ENCODE measurements at places on chromosomes 12 and 14.

DNA sequence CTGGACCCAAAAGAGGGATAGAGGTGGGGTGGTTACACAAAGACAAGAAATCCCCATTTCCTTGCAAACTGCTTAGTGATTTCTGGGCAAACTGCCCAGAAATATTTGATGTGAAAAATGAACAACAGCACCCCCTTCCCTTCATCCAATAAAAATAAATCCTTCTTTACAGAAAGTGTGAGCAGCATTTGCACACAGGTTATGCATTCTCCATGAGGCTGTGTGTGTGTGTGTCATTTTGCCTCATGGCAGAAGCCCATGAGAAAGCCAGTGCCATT, 17.2 kb upstream of the NRXN3 start:
- DNase-seq: no peak

DNA sequence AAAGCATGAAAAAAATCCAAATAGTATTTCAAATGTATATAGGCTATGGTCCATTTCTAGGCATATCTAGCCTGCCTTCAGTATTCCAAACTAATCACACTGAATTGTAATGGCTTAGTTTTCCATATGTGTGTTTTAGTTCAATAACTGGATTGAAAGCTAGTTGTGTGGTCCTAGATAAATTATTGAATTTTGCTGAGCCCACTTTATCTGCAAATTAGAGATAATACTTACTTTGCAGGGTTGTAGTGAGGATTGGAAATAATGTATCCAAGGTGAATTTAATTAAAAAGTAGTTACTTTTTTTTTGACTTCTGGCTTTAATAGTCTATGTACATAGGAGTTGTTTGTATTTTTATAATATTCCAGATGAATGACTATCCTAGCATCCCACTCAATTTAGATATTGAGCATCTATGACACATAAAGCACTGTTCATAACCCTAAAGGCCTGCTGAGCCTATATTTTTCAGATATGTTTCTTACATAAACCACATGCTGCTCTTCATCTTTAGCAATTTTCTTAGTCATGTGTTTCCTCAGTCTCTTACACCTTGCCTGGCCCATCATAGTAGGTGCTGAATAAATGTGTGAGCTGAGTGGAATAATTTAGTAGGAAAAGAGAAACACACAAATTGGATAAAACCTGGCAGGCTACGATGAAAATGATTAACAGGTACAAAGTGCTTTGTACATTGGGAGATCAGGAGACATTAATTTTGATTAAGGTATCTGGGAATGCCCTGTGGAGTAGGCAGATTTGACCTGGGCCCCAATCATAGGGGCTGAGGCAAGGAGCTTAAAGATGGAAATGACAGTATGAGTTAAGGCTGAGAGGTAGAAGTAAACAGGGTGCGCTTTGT, 1.1 kb upstream of the ATP23 start:
- no peak for DNase-seq

GRCh38 chr12:119949594-119949993, 39.4 kb upstream of the BICDL1 start:
- no peak for DNase-seq

- DNase-seq: no peak
Measured at GRCh38 chr12:49111206-49111605, 559 bp upstream of the LMBR1L start.

DNA sequence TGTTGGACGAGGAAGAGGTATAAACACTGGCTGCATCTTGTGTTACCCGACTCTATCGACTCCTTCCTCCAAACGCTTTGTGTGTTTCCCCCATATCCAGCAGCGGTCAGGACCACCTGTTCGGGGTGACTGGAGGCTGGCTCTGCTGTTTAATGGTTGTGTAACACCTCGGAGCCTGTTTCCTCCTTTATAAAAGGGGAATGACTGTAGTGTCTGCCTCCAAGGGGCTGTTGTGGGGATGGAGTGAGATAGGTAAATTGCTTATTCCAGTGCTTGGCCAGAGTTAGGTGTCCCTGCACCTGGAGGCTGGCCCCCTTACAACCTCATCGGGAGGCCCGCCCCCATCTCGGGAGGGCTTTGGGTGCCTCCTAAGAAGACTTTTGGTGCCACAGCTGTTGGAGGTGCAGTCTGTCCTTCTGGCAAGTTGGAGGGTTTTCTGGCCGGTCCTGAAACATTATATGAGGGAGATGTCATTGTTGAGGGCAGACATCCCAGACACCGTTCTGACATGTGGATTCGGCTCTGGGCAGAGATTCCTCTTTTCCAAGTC, 1.1 kb downstream of the MLXIP start:
- peak; percentile 43 for DNase-seq

DNA sequence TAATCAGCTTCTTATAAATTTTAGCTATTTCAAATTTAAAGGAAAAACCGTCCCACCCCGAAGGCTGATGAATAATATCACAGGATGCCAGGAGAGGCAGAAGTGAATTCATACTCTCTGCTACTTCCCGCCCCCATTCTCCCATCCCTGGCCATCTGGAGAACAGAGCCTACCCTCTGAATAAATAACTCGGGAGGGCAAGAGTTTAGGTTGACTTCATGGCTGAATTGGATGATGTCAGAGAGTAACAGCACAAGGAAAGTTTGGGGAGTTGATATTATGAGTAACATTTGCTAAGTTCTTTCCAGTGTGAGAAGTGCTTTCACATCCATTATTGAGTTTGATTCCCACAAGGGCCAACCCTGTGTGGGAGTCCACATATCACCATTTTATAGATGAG, 241.6 kb downstream of the EGLN3 start:
- no peak for DNase-seq

- DNase-seq: no peak
Measured at GRCh38 chr12:82174936-82175335, 183.3 kb downstream of the CCDC59 start.

DNA sequence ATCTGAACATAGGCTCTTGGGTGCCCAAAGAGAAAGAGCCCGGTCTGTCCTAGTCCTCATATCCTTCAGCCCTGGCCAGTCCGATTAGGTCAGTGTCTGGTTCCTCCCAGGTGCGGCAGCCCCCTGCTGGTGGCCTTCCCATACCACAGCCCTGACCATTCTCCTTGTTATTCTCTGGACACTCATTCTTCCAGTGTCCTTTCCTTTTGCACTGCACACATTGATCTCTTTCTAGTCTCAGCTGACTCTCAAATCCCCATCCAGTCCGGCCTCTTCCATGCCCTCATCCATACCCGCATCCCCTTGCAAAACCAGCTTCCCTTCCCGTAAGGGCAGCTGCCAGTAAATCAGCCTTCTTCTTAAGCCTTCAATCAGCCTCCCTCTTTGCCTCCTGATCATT, 1316.3 kb downstream of the TMEM121 start:
- no peak for DNase-seq

GRCh38 chr14:61290701-61291100, 9.6 kb upstream of the TMEM30B start:
- no peak for DNase-seq

- no peak for DNase-seq
Measured at GRCh38 chr14:92492258-92492657, 21.3 kb upstream of the RIN3 start.

- no peak for DNase-seq
Measured at GRCh38 chr14:91509878-91510170, 286 bp downstream of the PPP4R3A start.

DNA sequence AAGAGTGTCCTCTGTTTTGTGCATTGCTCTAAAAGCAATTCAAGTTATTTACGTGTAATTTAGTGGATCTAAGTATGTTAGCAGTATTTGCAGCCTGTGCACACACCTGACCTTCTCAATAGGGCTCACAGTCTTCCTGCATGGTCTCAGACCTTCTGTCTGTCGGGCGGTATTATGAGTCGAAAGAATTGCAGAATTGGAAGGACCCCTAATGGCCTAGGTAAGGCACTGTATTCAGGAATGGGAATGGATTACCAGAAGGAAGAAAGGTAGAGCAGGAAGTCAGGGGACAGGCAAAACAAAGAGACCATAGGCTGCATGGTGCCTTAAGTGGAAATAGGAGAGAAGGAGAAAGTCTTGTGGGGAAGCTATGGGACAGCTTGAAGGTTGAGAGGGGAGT, 341.6 kb downstream of the VRK1 start:
- DNase-seq: no peak

DNA sequence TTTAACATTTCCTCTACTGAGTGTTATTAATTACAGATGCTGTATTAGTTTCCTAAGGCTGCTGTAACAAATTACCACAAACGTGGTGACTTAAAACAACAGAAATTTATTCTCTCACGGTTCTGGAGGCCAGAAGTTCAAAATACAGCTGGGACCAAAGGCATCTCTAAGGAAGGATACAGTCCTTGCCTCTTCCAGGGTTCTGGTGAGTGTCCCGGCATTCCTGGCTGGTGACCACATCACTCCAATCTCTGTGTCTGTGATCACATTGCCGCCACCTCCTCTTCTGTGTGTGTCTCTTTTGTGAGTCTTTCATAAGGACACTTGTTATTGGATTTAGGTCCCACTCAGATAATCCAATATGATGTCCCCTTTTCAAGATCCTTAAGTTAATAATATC, 85.1 kb upstream of the CCDC198 start:
- DNase-seq: no peak

DNA sequence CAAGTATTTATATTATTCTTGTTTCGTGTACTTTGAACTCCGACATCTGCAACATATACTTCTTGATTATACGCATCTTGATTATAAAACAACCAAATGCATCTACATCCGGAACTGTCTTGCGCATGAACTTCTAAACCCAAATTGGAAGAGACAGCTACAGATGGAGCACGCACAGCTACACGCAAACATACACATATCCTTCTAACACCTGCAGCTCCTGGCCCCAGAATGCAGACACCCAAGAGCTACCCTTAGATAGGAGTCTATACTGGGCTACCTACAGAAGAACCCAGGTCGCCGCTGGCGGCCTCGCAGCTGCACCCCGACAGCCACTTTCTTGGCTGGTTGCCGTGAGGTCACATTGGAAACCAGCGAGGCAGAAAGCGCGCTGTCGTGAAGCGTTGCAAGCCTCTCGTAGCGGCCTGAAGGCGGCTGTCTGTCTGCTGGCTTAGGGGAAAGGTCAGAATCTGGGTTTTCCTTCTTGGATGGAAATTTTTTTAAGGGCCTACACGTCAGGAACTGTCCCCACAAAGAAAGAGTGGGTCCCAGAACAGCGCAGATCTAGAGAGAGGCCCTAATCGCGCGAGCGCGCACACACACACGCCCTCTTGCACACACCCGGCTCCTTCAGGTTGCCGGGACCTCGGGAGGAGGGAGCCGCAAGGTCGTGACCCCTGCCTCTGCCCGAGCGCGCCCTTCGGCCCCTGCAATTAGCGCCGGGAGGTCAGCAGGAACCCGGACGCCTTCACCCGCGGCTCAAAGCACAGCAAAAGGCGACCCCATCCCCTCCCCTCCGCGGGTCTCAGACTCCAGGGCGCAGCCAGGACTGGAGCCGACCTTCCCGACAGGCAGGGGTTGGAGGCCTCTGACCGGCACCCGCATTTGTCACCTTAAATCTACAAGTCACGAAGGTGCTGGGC, 17.0 kb downstream of the TBX3 start:
- no peak for DNase-seq

GRCh38 chr12:57127726-57128518, at the start of gene LRP1:
TSS of gene LRP1 (plus strand) at chr12:57128483. CDS start at chr12:57128965, 482 bp downstream.
- DNase-seq: peak; percentile 71

DNA sequence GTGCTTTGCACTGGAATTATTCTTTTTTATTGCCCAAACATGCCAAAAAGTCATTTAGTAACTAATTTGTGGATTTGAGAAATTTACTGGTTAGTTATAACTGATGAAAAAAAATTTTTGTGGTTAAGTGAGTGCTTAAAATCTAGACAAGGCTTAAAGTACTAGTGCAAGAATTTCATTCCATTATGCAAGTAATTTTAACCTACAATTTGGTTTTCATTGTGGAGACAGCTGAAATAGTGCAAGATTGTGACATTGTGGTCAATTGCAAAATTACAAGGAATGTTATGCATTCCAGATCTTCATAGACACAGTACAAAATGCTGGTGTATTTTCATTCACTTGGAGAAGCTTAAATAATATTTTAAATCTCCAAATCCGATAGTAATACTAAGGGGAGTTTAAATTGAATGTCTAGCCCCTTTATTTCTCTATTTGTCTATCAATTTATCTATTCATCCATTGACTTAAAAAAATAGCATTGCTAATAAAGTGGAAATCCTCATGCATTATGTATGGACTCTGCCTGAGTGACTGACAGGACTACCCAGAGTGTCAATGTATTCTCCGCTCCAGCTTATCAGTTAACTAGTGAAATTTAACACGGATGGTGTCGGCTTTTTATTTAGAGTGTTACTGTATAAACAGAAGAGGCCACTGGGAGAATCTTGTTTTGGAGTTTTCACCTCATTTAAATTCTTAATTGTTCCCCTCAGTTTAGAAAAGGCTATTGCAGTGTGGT, 125.9 kb downstream of the ALX1 start:
- no peak for DNase-seq

DNA sequence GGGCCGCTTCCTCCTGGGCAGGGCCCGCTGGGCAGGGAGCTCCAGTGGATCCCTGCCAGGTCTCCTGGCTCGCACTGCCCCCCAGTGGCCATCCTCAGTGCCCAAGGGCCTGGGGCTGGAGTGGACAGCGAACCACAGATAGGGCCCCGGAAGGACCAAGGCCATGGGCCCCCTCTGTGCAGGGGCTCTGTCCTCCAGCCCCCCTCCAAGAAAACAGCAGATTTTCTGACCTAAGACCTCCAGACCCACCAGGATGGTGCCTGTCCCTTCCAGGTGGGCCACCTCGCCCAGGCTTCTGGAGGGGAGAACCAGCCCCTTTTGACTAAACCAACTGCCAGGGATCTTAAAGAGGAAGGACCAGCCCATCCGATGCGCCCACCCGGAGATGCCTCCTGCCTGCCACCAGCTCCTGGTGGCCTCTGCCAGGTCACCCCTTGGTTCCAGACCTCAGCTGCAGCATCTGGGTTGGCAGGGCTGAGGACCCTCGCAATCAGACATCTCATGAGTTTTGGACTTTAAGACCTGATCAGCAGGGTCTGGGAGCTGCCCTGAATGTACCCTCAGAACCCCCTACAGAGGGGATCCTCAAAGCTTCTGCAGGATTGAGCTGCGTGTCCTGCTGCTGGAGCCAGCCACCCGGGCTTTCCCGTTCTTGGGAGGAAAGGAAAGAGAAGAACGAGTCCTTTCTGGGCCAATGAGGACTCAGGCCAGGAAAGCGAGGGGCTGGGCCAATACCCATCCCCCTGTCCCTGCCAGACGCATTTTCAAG, 325.8 kb upstream of the DIO3 start:
- no peak for DNase-seq

DNA sequence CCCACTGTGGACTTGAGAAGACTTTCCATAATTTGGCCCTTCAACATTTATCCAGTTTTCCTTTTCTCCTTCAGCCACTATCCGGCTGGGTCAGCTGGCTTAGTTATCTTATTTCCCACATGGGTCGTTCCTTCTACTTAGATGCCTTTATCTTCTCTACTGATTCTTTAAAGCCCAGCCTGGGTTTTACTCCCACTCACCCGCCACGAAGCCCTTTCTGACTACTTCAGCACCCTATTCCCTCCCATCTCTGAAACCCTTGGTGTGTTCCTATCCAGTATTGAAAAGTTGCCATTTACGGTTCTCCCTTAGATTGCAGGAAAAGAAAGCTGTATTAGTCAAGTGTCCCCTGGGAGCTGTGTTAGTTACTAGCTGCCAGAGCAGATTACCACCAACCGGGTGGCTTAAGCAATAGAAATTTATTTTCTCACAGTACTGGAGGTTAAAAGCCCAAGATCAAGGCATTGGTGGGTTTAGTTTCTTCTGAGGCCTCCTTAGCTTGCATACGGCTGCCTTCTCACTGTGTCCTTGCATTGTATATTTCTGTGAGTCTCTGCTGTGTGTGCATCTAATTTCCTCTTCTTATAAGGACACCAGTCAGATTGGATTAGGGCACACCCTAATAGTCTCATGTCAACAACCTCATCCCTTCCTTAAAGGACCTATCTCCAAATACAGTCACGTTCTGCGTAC, 105.5 kb downstream of the GPATCH2L start:
- DNase-seq: no peak
